ENCODE measurements at places on chromosomes 6 and 20.

DNA sequence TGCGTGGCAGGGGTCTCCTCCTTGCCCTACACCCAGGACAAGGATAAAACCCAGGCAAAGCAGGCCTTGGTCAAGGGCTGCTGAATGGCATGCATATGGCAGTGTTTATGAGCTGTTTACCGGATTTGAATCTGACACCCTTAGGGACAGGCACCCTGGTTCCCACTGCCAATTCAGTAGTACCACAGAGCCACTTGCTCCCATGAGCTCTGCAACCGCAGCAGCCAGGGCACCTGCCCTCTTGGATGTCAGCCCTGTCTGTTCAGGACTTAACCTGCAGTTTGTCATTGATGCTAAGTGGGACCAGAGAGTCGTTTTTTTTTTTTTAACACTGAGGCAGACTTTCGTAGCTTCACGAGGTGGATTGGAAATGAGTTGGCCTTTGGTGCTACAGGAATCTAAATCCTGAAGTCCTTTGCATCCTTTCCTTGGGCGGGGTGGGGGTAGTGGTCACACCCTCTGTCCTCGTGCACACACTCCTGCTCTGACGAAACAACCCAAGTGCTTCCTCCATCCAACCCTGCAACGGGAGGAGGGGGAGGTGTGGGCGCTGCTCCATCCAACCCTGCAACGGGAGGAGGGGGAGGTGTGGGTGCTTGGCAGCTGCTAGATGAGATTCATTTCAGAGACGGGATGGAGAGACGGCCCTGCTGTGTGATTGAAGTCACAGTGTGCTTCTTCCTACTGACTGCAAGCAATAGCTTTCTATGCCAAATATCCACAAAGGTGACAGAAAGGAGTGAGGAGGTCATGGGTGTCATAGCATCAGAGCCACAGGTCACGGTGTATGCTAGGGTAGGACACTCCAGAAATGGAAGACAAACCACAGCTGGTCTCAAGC is 166.5 kb downstream of the SMOC2 start:
- no peak for DNase-seq

DNA sequence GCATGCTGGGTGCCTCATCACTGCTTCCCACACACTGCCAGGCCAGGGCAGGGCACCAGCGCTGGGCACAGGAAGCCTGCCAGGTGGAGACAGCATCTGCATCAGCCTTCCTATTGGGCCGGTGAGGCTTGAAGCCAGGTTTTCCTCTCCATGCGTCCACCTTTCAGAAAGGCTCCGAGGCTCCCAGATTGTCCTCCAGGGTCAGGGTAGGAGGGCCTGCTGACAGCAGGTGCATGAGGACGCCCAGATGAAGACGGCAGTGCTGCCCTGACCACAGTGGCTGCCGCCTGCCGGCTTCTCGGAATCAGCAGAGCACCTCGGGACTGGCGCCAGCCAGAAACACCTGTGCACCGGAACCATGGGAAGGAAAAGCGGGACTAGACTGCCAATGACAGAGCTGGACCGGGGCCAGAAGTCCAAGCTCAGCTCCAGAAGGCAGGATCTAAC is 170.5 kb upstream of the CST7 start:
- no peak for DNase-seq

DNA sequence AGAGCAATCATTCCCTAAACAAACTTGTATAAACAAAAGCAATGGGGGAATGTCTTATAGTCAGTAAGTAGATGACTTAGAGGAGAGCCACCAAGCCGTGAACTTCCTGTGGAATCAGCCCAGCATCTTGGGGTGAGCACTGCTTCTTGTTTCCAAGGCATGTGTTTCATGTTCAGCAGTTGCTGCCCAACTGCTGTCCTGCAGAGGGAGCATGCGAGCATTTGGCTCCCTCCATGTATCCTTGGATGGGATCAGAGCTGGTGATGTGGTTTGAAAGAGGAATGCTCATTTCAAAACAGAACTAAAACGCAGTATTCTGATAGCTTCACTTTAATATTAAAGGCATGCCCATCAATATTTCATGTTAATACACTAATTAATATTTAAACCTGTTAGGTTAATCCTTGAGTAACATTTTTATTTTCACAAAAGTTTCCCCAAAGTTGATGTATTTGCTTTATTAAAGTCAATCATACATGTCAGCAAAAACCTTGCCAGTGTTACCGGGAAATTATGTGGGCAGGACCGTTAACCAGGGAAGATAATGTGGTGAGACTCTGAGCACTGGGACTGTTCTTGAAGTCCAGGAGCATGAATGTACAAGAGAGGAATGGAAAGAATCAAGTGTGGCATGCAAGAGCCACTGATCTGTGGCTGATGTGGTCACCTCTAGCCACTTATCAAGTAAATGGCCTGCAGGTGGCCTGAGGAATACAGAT is 172.1 kb upstream of the GGTLC1 start:
- peak; percentile 26 for DNase-seq

- no peak for DNase-seq
These were observed 52.3 kb downstream of the SOBP start for GRCh38 chr6:107542192-107542668.

DNA sequence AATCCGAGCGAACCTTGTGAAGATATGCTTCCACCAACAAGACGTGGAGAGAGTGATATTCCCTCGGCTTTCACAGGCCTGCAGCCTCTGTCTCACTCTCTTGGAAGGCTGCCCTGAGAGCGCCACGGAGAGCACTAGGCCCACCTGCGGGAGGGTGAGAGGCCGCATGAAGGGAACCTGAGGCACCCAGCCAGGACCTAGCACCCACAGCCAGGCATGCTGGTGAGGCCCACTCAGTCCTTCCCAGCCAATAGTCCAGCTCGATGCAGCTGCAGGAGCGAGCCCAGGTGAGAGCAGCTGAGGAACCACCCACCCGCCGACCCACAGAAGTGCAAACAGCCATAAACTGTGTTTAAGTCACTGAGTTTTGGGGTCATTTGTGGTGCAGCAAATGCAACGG is 227.2 kb downstream of the QKI start:
- no peak for DNase-seq

GRCh38 chr6:128659276-128659675 is 138.9 kb upstream of the PTPRK start:
- no peak for DNase-seq

GRCh38 chr20:40589581-40589980 is 99.5 kb downstream of the MAFB start:
- DNase-seq, result no peak

DNA sequence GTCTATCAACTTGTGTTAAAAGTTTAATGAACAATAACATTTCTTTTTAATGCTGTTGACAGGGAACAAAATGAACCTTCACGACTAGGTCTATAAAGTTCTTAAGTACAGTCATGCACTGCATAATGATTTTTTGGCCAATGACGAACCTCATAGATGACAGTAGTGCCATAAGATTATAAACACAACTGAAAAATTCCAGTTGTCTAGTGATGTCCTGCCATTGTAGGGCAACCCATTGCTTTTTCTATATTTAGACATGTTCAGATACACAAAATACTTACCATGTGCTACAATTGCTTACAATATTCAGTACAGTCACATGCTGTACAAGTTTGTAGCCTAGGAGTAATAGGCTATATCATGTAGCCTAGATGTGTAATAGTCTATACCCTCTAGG is 93.6 kb downstream of the SYNE1 start:
- DNase-seq, result no peak

DNA sequence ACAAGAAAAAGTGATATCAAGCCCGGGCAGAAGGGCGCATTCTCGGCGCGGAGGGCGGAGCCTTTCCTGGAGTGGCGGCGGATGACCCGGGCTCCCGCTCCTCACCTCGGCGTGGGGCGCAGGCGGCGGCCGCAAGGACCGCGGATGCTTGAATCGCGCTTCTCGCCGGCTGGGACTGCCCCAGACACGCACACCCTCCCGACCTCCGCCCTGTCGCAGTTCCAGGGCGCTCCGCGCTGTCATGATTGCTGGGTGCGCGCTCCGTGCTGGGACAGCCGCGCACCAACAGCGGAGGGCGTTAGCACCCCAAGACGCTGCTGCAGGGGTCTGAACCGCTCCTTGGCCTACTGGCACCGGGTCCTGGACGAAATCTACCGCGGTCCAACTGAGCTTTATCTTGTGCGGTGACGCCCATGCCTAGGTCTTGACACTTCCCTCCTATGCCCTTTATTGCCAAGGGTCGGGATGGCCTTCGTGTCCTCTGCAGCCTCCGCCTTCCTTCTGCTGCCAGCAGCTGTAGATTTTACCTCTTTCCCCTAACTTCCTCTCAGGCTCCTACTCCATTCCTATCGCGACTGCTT is 43.3 kb downstream of the IRAK1BP1 start:
- no peak for DNase-seq

GRCh38 chr6:44211284-44211683 is 5.4 kb upstream of the MYMX start:
- DNase-seq, result no peak

DNA sequence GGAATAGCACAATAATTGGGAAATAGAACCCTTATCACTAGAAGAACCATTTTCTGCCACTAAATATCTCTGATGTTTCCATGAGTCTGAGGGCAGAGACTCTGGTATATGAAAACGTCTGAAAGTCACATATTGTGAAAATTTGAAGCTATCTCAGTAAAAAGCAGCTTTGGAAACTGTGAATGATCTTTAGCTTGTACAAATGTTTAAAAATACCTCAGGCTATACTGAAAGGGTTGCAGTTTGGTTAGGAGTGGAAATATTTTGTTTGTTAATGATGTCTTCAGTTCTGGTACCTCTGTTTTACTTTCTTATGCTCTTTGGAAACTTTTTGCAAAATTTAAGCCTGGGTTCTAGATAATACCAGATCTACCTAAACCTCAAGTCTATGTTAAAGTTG is 135.0 kb downstream of the SLC16A10 start:
- no peak for DNase-seq

- DNase-seq, result no peak
These were observed 86.9 kb downstream of the QKI start for GRCh38 chr6:163501439-163501838.

DNA sequence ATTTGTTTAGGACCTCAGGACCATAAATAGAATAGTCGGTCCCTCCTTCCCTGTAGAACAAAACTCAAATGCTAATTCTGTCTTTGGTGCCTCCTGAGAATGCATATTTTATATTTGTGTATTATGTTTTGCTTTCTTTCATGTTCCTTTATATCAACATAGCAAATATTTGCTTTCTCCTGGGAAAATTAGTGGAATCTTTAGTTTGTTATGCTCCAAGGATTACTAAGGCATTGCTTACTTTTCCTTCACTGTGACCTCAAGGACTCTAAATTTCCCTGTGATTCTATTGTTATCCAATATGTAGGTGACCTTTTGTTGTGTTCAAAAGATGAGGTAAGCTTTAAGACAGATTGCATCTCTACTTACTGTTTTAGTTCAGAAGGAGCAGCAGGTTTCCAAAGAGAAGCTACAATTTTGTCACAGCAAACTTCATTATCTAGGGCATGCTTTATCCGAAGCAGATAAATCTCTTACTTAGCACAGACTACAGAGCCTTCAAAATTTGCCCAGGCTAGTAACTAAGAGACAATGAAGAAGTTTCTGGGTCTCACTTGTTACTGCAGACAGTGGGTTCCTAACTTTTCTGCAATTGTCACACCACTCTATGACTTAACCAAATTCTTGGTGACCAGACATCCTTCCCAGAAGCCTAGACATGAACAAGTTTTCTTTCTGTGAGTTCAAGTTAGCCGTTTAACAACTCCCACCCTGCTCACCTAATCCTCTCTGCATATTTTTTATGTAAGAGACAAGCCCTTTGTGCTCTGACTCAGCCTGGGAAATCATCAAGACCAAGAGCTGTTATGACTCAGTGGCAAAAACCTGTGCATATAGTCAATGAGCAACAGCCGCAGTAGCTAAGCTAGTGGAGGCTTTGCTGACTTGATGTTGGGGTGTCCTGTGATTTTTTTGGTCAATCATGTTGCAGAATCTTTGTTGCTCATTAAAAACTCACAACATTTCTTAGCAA is 378.8 kb downstream of the QKI start:
- DNase-seq, result no peak

DNA sequence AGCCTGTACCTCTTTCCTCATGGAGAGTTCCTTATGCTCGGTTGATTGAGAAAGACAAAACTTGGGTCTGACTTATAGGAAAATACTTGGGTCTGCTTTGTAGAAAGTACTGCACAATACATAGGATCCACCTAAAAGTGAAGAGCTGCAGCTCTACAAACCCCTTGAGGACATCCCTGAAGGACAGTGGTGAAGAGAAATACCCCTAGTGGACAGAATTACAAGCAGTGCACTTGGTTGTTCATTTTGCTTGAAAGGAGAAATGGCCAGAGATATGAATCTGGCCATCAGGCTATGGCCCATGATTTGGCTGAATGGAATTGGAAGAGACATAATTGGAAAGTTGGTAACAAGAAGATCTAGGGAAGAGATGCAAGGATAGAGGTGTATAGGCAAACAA is 8.3 kb downstream of the CD24 start:
- no peak for DNase-seq

DNA sequence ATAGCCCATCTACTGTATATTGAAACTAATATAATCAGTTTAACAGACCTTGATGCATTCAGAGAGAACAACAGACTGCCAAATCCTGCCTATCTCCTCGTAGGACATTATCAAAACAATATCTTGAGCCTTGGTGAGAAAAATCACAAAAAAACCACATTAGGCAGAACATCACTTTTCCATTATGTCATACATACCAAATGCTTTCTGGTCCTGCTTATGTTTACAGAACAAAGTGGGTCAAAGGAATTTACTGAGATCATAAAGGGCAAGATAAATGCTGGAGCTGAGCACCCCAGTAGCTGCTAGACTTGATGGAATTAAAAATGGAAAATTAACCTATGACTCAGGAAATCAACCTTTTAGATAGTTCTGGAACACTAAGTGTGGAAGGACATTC is 195.3 kb upstream of the KCNK16 start:
- DNase-seq, result no peak

- DNase-seq, result no peak
These were observed 152.8 kb upstream of the SLC35B3 start for GRCh38 chr6:8588176-8588575.

DNA sequence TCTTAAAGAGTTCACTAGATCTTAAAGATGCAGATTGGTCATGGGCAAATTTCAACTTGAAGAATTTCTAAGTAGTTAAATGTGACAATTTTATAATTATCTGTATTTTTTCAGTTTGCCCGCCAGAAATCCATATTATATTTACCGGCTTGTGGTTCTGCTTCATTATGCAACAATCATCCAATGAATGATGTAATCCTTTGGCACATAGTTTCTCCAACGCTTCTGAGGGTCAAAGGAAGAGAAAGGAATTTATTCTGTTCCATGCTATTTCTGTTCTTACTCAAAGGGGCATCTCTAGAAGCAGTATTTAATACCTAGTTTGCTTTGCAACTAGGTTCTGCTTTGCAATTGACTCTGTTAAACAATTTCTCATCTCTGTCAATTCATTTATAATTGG is 359.3 kb upstream of the PLCB4 start:
- no peak for DNase-seq

- no peak for DNase-seq
These were observed 120.4 kb downstream of the SYNDIG1 start for GRCh38 chr20:24589815-24590177.

DNA sequence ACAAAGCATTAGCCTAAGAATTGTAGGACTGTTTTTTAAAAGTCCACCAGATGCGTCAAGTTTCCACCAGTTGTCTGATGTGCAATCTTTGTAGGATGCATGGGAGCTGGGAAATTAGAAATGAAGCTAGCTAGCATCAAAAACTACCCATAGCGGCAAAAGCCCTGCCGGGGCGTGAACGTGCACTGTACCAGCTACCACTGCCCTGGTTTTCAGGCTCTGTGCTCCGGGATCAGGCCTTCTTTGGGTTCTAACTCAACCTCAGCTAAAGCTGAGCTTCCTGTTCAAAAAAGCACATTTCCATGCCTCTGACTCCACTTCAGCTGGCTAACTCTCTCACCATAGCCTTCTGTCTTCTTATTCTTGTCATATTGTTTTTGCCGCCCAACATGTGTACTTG is 26.9 kb upstream of the FUCA2 start:
- DNase-seq, result no peak
